ENCODE measurements at places on chromosomes 7 and 10.

- no peak for DNase-seq
These were observed 313.9 kb downstream of the BMPER start for GRCh38 chr7:34219153-34219718.

- no peak for DNase-seq
These were observed 29.5 kb upstream of the FBXW4 start for GRCh38 chr10:101724446-101724845.

DNA sequence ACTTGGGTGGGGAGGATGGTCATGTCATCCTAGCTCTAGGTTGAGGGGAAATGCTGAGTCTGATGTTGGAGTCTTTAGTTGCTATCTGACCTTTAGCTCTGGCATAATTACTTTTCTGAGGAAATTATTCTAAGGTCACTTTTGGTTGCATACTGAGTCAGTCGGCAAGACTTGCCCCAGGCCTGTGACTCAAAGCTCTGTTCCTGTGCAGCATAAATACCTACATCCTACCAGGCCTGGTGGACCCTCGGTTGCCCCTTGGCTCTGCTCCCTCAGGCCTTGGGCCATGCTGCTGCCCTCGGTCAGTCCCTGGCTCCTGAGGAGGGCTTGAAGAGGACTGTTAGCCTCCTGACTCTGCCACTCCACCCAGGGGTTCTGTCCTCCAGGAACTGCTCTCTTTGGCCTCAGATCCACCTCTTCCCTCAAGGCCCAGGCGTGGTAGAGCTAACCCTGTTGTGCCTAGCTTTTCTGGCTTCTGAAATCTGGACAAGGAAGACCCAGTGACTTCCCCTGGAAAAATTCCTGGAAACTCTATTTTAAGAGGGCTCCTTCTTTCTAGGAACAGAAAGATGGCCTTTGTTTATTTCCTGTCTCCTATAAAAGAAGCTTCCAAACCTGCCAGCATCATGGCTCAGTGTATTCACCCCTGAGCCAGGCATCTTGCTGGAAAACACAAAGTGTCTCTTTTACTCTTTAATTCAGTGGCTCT lies 71.2 kb downstream of the TMEM178B start:
- DNase-seq: no peak

DNA sequence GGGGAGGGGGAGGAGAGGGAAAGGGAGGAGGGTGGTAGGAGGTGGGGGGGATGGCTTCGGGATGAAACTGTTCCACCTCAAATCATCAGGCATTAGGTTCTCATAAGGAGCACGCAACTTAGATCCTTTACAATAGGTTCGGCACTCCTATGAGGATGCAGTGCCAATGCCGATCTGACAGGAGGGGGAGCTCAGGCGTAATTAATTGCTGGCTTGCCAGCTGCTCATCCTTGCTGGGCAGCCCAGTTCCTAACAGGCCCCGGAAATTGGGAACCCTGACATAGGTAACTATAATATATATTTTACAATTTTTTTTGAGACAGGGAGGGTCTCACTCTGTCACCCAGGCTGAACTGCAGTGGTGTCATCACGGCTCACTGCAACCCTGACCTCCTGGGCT lies 118.8 kb upstream of the SFMBT2 start:
- DNase-seq: no peak

DNA sequence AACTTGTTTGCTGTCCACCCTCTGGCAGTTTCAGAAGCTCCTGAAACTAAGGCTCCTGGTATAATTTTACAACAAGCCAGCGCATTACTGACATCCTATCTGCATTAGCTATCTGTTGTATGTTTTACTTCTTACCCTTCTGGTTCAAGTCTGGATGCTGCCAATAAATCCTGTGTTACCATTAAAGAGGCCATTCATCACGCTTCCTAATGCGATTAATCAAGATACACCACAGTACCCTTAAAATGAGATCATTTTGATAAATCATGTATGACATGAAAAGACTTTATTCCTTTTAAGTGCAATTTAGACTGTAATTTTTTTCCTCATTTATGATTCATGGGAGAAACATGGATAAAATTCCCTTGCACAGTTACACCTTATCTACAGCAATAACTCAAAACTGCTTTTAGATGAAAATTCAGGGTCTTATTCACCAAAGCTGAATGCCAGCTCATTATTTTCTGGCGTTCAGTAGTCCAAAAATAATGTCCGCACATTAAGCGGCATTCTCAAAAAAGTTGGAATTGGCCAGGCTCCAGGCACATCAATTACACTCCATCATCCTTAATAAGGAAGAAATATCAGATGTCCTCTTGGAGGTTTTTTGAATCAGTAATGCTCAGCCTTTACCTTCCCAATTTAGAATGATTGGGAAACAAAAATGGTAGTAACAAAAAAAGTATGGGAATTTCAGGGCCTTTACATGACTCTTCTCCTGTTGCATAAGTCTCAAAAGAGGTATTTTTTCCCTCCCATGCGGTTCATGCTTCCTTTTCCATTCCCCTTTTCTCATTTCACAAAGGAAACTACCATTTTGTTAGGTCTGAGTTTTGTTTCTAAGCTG lies 878.5 kb downstream of the LRMDA start:
- no peak for DNase-seq

DNA sequence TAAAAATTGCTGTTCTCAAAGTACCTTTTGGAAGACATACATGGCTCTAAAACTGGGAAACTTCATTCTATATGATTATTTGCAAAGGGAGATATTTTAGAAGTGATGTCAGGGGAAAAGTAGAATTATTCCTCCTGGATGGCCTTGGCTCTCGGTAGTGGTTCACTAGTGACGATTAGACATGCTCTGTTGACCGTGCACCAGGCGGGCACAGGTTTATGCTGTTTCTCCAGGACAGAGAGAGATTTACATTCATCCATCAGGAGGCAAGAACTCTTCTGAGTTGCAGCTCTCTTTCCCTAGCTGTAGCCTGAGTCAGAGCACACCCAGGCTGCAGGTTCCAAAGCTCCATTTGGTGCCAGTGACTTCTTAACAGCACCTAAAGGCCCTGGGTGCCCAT lies 184.9 kb upstream of the WDR11 start:
- DNase-seq: no peak

GRCh38 chr10:132102071-132102716 lies 36.4 kb downstream of the JAKMIP3 start:
- DNase-seq: no peak

GRCh38 chr7:29130096-29130495 lies 16.2 kb downstream of the CPVL start:
- no peak for DNase-seq

Measured in right kidney (tissue), 9 donors.